ENCODE measurements at places on chromosomes 3 and 15.

DNA sequence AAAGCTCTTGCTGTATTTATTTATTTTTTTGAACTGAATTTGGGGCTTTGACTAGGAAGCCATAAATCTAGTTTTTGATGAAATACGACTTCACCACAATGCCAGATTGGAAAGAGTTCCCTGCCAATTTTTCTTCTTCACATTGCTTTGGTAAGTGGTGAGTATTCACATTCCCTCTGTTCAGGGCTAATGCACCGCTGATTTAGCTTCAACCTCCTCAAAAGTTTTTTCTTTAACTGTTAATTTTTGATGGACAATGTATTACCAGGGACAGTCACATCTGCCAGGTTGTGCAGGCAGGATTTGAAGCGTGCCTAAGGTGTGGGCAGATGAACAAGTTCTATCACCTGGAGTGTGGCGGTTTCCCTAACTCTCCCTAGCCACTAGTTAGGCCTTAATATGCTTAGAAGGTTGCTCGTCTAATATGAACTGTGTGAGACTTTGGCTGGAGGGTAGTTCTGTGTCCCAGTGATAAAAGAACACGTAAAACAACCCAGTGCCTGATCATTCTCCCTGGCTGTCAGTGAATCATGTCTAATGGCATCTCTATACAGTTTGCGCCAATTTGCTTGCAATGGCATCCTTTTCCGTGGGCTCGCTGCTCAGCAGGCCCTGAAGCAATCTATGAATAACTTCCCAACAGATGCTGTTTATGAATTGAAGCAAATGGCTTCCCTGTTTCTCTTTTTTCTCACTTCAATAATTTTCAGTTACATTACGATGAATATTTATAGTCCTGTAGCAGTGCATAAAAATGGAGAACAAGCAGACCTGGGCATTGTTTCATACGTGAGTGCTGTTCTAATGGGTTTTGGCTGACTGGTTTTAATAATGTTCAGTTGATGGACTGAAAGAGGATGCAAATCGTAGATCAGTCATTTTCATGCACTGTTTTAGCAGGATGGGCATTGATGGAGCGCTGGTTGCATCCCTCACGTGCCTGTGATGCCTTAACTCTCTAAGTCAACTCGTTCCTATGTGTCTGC, 243.2 kb upstream of the SUCLG2 start:
- no peak for DNase-seq

DNA sequence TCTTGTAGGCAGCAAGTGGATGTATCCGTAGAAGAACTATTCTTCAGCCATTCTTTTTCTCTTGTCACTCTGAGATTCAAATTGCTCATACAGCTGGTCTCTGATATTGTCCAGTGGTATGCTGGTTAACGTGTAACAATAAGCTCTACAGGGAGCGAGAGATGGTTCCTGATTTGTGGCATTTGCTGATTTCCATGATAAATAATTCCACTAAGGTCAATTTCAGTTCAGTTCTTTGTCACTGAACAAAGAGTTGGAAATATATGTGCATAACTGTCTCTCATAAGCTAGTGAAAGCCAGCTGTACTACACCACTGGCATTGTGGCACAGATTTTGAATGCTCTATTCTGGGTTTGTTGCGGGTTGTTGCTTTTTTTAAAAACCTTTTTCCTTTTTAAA, 131.7 kb downstream of the MTHFS start:
- no peak for DNase-seq

GRCh38 chr3:38164952-38165721, at the start of gene OXSR1:
Gene OXSR1, plus strand, starts transcription at chr3:38165537. Its CDS starts 340 bp downstream, at chr3:38165877.
- peak; percentile 96 for DNase-seq

DNA sequence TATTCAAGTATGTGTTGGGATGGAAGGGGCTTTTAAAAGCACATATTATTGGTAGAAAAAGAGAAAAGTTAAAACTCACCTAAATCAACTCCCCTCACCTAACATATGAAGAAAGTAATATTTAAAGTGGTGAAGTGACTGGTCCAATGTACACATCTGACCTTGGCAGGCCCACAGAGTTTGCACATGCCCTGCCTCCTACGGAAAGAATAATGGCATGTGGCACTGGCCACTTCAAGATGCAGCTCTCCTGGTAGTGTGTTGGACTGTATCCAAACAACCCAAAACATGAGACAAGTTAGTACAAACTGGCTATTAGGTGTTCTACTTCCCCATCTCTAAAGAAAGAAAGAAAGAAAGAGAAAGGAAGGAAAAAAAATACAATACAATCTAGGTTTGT, 117.1 kb downstream of the MECOM start:
- DNase-seq: no peak

GRCh38 chr3:99248913-99249312, 347.4 kb upstream of the DCBLD2 start:
- no peak for DNase-seq

- no peak for DNase-seq
These were observed 719.3 kb upstream of the SGO1 start for GRCh38 chr3:20905210-20905805.

GRCh38 chr3:42795621-42796181, 8.6 kb downstream of the HIGD1A start:
- no peak for DNase-seq

- no peak for DNase-seq
These were observed 73.0 kb upstream of the POMGNT2 start for GRCh38 chr3:43178891-43179366.

GRCh38 chr15:66252685-66253417, 699 bp downstream of the MEGF11 start:
- peak; percentile 63 for DNase-seq

DNA sequence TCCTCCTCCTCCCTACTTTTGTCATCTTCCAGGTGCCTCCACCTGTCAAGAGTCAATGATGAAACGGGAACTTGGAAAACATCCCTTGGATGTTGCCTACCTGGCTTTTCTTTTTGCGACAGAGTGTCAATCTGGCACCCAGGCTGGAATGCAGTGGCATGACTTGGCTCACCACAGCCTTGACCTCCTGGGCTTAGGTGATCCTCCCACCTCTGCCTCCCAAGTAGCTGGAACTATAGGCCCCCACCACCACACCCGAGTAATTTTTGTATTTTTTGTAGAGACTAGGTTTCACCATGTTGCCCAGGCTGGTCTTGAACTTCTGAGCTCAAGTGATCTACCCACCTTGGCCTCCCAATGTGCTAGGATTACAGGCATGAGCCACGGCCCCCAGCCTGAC, 42.8 kb downstream of the GPR160 start:
- DNase-seq: no peak

- no peak for DNase-seq
These were observed 407.1 kb upstream of the KCNMB2 start for GRCh38 chr3:178129109-178129508.

DNA sequence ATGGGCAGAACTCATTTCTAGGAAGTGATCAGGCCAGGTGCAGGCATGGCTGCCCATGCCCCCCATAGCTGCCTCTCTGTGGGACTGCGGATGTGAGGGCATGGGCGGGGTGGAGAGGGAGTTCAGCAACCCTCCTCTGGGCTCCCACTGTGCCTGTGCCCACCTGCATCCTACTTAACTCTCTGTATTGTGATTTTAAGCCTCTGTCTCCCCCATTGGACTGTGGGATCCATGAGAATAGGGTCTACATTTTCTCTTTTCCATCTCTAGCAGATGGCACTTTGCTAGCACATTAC, 194.3 kb downstream of the CHST2 start:
- no peak for DNase-seq

DNA sequence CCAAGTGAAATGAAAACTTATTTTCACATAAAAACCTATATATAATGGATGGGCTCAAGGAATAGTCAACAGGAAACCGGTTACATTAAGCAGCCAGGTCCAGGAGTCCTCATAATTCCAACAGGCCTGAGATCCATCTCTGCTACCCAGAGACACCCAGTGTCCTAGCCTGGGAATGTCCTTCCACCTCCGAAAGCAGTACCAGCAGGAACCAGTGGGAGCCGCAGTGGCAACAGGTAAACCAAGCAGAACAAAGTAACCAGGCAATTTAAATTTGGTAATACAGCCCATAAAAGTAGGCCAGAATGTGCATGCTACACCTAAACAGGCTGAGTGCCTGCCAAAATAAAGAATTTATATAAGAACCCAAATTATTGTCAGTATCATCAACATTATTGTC, 195.6 kb downstream of the ZBBX start:
- no peak for DNase-seq

DNA sequence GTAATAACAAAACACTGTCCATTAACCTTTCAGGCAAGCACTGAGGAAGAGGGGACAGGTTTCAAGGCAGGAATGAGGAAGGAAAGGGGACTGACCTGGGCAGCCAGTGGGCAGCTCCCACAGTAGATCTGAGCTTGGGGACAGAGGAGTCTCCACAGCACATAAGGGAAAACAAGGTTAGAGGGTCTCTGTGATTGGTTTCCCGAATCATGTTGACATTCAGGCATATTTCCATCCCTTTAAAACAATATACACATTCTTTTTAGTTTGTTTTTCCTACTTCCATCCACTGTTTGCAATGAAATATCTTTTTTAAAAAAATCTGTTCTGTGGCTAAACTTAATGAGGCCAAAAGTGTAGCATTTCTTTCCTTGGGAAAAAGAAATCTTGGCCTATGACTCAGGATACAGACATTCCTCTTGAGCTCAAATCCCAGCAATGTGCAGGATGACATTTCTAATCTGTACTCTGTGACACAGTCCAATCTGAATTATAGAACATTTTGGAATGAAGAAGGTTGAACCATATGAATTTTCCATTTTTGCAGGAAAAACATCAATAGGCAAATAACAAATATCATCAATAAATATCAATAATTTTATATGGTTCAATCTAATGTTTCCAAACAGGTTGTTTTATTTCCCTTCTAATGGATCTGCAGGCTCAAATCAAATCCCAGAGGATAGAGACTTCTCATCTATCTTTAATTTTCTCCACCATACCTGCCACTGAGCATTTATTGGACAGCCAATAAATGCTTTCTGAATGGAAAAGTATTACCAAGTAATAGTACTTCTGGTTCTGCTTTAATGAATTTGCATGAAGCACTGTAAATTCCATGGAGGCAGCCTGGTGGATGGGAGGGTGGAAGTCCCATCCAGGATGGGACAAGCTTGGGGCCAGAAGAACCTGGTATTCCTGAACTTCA, 54.1 kb downstream of the ITGB5 start:
- DNase-seq: no peak
